ENCODE measurements at places on chromosomes 1 and 21.

- DNase-seq, result no peak
Observed at GRCh38 chr1:211532088-211532444, 40.1 kb upstream of the RD3 start.

- no peak for DNase-seq
Observed at GRCh38 chr1:194355488-194356106, 1169.2 kb upstream of the B3GALT2 start.

GRCh38 chr1:34268311-34268954, 91.7 kb downstream of the C1orf94 start:
- DNase-seq, result no peak

GRCh38 chr1:40382108-40382460, 8.6 kb downstream of the SMAP2 start:
- no peak for DNase-seq

- DNase-seq, result no peak
Observed at GRCh38 chr1:109242387-109242786, 7.0 kb upstream of the CELSR2 start.

- DNase-seq, result no peak
Observed at GRCh38 chr21:41045534-41046268, 122.3 kb upstream of the BACE2 start.

DNA sequence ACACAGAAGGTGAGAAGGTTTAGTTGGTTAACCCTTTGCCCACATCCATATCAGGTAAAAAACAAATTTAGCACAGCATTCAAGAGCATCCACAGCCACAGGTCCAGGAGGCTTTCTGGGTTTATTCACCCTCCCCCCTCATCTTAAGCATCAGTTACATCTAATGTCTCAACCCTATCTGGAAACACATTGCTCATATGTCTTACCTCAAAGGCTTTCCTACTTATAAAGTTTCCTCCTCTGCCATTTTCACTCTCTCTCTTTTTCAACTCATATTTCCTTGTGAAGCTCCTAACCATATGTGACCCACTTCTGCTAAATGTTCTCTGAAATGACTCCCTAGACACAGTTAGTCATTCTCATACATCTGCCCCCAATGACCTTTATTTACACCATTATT, 47.9 kb upstream of the RUNX1 start:
- no peak for DNase-seq

DNA sequence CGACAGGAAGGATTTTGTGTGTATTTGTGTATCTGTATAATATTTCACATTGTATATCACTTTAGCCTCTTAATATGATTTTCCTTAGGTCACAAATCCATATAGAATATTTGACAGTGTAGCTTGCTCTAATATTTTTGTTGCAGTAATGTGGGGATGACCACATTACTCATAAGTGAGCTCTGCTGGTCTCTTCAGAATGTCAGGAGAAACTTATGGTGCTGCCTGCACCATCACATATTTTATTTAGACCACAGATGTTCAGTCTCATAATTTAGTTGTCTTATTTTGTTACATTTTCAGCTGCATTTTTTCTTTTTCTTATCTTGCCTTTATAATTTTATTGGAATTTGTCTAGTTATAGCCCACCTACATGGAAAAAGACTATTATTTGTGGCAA, 205.3 kb downstream of the PBX1 start:
- no peak for DNase-seq

GRCh38 chr1:62046927-62047326, 147.7 kb upstream of the L1TD1 start:
- no peak for DNase-seq

GRCh38 chr1:104295511-104295910, 545.8 kb downstream of the AMY1C start:
- no peak for DNase-seq

DNA sequence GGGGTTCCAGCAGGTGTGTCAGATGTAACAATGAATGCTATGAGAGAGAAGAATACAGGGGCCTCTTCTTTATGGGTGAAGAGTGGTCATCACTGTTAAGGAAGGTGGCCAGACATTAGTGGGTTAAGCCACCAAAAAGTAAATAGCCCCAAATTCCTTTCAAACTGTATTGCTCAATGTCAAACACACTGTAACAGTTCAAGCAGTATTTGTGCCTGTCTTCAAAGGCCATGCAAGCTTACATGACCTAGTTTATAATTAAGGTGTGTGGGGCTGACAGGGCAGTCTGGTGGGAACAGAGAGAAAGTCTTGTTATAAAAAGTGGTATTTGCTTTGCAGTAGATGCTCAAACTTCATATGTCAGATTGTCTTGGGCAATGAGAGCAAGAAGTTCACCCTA, 18.5 kb downstream of the CHIT1 start:
- DNase-seq, result no peak

DNA sequence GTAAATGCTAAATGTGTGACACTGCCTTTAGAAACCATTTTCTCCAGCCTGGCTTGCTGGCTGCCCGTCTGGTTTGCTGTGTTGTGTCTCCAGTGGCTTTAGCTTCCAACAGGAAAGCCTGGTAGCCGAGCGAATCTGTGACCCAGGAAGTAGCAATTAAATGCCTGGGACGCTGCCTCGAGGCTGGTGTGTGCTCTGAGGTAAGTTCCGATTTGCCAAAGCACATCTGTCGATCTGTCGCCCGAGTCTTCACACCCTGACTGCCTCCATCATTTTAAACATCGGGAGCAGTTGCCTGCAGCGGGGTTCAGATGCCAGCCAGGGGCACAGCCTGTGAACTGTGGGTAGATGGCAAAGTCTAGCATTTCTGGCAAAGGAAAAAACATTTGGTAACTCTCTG, 2.2 kb downstream of the MIB2 start:
- no peak for DNase-seq

DNA sequence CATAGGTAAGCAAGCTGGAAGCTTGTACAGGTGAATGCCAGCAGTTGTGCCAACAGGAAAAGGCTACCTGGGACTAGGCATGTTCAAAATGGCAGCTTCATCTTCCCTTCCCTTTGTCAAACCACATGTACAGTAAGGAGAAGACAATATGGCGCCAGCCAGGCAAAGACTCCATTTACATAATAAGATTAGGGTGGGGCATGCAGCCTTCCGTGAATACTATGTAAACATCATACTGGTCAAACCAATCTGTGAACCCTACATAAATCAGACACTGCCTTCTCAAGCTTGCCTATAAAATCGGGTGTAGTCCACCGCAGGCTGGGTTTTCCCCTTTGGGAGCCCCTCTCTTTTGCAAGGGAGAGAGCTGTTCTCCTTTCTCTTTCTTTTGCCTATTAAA, 24.6 kb downstream of the ATF3 start:
- DNase-seq, result no peak

DNA sequence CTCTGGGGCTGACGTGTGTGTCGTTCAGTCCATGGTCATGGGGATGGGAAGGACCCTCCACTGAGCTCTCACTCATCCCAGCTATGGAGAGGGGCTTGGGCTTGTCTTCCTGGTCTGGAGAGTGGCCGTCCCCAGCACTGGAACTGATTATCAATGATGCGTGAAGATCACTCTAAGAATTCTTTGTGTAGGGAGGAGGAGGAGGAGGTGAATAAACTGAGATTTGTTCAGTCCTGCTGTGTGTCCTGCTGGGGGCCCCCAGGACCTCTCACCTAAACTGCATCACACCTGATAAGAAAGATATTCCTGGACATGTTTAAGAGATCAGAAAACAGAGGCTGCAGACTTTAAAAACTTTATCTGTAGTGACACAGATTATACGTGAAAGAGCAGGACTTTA, 21.2 kb downstream of the RHOU start:
- DNase-seq, result no peak

- DNase-seq, result no peak
Observed at GRCh38 chr1:207218512-207219362, 102.7 kb upstream of the CD55 start.

GRCh38 chr1:41514381-41514780, 29.9 kb upstream of the EDN2 start:
- DNase-seq, result no peak

DNA sequence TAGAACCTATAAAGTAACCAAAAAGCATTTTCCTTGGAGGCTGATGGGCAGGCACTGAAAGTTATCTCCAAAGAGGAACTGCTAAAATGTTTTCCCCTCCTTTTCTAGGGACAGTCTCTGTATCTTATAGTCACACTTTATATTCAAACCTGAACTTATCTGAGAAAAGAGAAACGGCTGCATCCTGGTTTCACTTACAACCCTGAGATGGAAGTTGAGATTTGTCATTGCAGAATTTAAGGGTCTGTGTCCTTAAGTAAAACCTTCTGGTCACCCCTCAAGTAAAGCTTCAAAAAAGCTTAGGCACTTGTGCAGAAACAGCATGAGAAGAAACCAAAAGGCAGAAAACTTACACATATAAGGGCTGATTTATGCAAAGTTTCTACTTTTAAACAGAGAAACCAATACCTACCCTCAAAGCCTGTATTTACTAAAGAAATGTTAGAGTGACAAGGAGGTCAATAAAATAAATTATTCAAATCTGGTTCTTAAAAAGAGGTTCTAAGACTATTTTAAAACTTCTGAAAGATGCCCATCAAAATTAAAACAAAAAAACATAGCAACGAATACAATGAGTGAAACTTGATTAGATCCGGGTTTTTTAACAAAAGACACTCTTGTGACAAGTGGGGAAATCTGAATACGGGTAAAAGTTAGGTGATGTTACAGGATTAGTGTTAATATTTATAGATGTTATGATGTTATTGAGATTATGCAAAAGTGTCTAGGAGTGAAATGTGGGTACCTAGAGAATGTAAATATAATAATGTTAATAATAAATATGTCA, 9.9 kb downstream of the CD58 start:
- DNase-seq, result no peak

DNA sequence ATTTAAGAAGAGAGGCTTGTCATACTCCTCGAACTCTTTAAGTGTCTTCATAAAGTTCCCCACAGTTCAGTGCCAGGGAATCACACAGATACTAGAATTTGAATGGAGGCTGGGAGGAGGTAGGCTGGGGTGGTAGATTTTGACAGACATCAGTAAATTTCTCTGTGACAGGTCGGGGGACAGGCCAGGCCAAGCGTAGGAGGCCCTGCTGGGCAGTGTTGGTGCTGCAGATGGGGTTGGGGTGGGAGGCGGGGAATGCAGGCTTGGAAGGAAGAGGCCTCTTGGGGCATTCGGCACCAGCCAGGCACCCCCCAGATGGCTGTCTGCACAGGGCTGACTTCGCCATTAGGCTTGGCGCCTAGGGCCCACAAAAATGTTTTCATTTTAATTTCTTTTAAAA, 84.0 kb downstream of the MAN1C1 start:
- DNase-seq, result no peak

Measured in effector memory CD4-positive, alpha-beta T cell (primary cell).